Gastroesophageal sphincter (tissue), 4 donors: ENCODE measurements at places on chromosomes 12 and 14.

GRCh38 chr12:48414021-48414420 is 58.3 kb upstream of the ANP32D start:
- peak; percentile 65 for ATAC-seq

- ATAC-seq = no peak
These were observed 214.0 kb downstream of the CHST11 start for GRCh38 chr12:104670439-104671408.

- ATAC-seq = no peak
These were observed 24.0 kb downstream of the LRIG3 start for GRCh38 chr12:58896278-58896677.

GRCh38 chr14:61438860-61439765 is 117.7 kb downstream of the PRKCH start:
- ATAC-seq = peak; percentile 77

DNA sequence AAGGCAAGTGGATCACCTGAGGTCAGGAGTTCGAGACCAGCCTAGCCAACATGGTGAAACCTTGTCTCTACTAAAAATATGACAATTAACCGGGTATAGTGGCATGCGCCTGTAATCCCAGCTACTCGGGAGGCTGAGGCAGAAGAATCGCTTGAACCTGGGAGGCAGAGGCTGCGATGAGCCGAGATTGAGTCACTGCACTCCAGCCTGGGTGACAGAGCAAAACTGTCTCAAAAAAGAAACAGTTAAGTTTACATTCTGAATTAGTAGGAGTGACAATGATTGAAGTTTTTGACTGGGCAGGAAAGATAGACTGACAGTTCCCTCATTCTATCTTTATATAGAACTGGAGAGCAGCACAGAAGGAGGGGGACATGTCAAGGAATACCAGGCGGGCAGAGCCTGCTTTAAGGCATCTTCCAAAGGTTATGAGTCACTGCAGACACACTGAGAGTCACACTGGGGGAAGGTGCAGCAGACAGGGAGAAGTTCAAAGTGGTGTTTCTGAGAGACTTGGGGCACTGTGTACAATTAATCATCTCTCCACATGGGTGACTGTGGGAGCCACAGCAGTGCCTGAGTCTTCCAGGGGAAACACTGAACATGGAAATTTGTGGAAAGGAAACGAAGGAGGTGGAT is 42.8 kb upstream of the RNASE3 start:
- no peak for ATAC-seq

DNA sequence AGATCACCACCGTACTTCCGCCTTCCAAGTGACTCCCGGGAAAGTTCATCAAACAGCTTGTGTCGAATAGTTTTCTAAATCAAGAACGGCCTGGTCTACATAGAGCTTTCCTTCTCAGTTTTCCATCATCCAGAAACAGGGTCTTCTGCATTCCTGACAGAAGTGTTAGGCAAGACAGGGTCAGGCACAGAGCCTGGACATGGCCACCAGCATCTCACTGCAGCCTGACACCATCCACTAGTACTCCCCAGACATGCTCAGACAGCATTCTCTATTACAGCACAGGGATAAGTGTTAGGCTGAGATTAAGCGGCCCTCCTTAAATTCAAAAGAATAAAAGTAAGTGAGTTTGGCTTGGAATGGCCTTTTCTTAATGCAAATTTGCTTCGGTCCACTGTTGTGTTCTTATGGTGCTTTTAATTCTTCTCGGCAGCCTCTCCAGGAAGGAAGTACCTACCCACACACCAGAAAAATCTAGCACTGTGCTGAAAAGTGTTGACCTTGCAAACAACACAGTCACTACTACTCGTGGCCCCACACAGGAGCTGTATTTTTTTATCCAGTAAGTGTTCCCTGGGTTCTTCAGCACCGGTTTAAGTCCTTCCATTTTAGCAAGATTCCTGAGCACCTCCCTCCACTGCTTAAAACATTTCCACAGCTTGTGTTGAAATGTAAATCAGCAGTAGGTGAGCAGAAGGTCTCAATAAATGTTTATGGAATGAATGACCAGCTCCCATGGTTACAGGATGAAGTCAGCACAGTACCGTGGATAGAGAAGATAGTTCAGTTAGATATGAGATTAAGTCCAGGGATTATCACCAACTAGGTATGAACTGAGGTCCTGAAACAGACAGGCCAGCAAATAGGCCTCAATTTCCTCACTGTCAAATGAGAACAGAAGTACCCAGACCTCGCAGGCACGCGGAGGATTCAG is 44.1 kb downstream of the SETD3 start:
- ATAC-seq = no peak

- ATAC-seq = no peak
These were observed 61.1 kb downstream of the WDR20 start for GRCh38 chr14:102200690-102201352.

DNA sequence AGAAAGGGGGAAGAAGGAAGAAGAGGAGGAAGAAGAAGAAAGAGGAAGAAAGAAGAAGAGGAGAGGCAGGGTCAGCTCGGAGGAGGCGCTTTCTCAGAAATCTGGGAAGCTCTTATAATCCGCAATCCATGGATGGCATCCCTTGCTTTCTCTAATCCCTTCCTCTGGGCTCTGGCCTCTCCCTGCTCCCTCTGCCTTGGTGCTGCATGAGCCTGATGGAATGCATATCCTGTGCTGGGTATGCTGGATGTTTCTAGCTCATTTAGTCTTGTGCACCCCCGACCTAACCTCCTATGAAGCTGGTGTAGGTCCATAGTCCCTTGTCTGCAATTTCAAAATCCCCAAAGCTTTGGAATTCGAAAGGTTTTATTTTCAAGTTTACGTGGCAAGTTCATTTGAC is 94.2 kb upstream of the MYL2 start:
- ATAC-seq = no peak

DNA sequence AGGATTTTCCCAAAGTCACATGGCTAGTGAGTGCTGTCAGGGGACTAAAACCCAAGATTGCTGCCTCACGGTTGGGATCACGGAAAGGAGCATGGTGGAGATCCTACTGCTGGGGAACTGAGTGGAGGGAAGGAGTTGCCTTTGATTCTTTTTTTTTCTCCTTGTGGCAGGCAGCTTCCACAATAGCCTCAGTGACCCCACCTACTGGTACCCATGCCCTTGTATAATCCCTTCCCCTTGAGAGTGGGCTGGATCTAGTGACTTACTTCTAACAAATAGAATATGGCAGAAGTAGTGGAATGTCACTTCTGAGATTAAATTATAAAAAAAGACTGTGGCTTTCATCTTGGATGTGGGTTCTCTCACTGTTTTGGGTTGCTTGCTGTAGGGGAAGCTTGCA is 135.7 kb downstream of the DICER1 start:
- no peak for ATAC-seq

GRCh38 chr12:1820191-1820895 is at the start of gene LRTM2:
LRTM2 (plus strand) TSS chr12:1820565; CDS start chr12:1828149, 7,584 bp downstream.
- ATAC-seq = no peak

DNA sequence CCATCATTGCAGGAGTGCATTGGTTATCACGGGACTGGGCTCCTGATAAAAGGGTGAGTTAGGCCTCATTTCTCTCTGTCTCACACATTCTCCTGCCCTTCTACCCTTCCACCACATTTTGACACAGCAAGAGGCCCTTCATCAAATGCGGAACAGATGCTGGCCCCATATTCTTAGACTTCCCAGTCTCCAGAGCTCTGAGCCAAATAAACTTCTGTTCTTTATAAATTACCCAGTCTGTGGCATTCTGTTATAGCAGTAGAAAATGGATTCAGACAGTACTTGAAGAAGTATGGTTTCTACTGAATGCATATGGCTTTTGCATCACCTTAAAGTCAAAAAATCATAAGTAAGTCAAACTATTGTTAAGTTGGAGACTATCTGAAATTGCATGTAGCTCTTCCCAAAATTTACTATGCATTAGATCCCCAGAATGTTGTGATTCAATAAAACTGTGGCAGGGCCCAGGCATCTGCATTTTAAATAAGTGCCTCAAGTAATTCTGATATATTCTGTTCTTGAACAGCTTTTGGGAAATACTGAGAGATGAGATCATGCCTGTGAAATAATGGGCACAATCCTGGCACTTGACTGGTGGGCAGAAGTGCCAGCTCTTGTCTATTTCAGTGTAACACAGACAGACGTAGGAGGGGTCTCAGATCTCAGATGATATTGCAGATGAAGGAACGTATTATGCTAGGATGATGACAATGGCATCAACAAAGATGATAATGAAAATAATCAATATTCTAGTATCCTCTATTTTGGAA is 68.2 kb downstream of the E2F7 start:
- ATAC-seq = no peak

DNA sequence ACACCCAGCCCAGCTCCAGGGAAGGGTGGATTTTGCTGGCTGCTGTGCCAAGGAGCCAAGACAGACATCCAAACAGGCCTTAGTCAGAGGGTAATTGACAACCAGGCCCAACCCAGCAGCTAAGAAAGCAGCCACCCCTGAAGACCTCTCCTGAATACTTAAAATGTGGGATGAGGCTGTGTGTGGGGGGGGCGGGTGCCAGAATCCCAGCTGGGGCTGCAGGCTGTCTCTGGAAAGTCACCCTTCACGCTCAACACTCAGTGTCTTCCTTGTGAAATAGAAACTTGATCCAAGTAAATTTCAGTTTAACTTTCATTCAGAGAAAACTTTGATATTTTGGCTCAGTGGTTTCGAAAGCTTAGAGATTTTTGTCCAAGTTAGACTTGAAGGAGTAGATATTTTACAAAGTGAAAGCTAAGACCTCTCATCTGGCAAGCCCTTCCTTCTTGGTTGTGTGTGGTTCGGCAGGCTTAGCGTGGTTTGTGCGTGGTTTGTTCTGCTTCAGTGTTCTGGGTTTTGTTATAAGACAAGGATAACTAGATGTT is 5.1 kb downstream of the PAPLN start:
- no peak for ATAC-seq

- ATAC-seq = peak; percentile 71
These were observed 17.2 kb downstream of the REM2 start for GRCh38 chr14:22900081-22900799.

DNA sequence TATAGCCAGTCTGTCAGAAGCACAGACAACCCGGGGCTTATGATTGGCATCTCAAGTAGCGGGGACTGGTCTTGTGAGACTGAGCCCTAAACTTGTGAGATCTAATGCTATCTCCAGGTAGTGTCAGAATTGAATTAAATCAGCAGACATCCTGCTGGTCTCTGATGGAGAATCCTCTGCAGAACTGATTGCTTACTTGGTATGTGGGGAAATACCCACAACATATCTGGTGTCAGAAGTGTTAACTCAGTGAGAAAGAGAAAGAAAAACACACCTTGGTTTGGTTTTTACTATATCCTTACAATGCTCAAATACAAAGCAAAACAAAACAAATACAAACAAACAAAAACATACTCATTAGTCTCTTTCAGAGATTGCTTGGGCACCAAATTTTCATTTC is 10.0 kb downstream of the SEL1L start:
- no peak for ATAC-seq

DNA sequence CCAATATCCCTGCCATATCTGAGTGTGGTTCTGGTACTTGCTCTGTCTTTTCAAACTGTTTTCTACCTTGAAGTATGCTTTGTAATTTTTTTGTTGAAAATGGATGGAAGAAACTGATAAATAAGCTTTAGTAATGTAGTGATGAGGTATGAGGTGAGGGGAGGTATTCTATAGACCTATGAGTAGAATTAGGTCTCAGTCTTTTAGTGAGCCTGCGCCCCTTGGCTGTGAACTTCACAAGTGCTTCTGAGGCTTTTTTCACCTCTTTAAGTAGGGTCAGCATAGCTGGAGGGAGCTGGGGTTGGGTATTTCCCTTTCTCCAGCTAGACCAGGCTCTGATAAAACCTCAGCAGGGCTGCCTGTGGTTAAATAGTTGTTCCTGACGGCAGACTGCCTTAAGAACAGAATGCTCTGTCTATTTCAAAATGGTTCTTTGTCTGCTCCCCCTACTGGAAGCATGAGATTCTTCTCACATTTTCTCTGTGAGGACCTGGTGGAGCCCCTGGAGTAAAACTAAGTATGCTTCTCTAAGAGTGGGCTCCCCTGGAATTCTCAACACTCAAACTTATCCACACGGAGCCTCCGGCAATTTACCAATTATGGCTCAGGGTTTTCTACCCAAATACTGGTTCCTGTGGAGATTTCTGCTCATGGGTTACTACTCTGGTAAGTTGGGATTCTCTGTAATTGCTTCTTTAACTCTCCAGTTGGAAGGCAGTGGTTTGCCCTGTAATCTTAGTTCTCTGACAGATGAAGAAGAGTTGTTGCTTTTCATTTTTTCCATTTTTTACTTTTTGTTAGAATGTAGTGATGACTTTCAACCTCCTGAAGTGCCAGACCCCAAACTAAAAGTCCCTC is 13.1 kb downstream of the KRT5 start:
- no peak for ATAC-seq
